ENCODE measurements at places on chromosomes 7 and 10.
A peak's percentile ranks its signal among the peaks of the same experiment; 100 is the strongest.

GRCh38 chr10:63256009-63256773 lies 123.1 kb downstream of the NRBF2 start:
- DNase-seq: no peak

DNA sequence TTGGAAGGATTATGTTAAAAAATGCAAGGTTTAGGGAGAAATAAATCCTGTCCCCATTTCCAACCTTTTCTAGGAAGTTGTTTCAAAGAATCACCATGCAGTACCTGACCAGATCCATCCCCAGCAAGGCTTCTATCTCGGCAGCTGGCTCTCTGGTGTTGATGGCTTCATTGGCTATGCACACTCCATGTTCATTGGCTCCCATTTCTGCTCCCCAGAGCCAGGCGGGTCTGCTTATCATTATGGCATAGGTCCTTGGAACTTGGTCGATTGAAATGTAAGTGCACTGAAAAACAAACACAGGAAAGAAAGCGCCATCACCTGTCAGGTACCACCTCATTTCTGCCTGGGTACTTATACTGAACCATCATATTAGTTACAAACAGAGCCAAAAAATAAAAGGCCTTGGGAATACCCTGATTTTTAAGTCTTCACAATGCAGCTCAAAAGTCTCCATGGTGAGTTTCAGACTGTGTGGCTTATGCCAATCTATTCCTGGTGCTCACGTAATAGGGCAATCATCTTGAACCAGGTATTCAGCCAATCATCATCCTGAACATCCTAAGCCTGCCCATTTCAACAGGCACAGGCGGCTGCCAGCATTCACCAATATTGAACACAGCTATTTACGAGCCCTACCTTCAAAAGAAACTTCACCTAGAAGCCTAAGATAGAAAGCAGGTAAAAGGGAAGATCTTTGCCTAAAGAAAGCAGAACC lies 34.4 kb downstream of the SCRN1 start:
- no peak for DNase-seq

DNA sequence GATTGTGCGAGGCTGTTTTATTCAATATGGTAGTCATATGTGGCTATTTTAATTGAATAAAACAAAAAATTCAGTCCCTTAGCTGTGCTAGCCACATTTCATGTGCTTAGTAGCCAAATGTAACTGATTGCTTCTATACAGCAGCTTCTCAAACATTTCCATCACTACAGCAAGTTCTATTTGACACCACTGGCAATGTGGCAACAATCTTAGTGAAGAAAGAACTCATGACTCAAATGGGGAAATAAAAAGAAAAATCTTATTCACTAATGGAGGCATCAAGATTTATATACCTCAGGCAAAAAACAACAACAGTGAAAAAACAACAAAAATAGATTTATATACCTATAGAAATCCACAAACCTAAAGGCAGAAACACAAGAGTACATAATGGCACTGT lies 17.9 kb downstream of the SEM1 start:
- DNase-seq: no peak

- DNase-seq: no peak
Observed at GRCh38 chr10:48564466-48565160, 40.3 kb downstream of the ARHGAP22 start.

DNA sequence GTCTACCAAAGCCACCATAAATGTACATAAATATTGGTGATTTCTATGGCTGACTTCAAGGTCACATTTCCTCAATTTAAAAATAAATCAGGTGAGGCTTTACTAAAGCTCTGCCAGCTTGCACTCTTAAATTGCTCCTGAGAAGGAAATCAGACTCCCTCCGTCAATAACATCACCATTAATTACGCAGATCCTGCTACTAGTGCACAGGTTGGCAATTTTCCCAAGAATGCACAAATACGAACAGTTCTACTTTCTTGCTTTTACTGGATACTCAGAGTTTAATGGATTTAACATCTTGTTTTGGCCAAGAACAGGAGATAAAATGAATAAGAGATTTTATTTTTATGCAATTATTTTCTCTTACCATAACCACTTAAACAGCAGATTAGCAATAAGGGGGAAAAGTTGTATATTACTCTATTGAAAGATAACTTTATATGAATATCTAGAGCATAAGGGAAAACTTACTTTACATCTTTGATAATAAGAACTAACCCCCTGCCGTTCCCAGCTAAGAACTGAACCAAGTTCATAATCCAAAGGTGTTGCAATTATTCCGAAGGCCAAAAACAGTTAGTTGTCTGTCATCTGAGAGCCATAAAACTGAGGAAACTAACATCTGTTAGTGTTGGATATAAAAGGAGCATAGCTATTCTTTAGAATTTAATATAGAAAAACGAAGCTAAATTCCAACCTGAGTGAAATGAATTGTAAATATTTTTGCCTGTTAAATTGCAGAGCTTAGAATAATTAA lies 140.5 kb downstream of the TWIST1 start:
- DNase-seq: no peak

- DNase-seq: no peak
Observed at GRCh38 chr10:110461530-110461929, 36.2 kb upstream of the DUSP5 start.

- no peak for DNase-seq
Observed at GRCh38 chr7:144529269-144529926, 125.9 kb upstream of the NOBOX start.

GRCh38 chr10:76984559-76985443 lies 652.8 kb downstream of the KCNMA1 start:
- DNase-seq: peak; percentile 49

- no peak for DNase-seq
Observed at GRCh38 chr7:83077328-83077727, 85.4 kb downstream of the PCLO start.

DNA sequence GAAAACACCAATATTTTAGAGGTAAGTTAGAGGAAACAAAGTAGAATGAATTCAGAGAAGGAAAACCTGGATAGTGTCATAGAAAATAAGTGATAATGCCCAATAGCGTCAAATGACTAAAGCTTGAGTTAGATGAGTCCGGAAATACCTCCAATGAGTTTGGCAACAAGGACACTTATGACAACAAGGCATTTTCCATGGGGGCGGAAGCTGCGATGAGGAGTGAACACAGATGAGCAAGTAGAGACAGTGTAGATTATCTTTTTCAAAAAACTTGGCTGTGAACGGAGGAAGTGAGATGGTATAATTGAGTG lies 383 bp upstream of the R3HCC1L start:
- DNase-seq: no peak

- no peak for DNase-seq
Observed at GRCh38 chr10:27448921-27449320, 55.2 kb upstream of the RAB18 start.
